ENCODE measurements at places on chromosomes 4 and X. TPM values are rescaled to one million over a fixed set of nuclear protein-coding genes. Genes with fewer than 3 reads are reported as not detected.

SMIM43 gene
- not detected for total RNA-seq

GPR82 gene
- 0.19 TPM for total RNA-seq

CTAG2 gene
- not detected for total RNA-seq

RAI2 gene
- total RNA-seq = 0.39 TPM

GLRA2 gene
- not detected for total RNA-seq

STARD8 gene
- 0.57 TPM for total RNA-seq

SLC25A53 gene
- 4.2 TPM for total RNA-seq

MSANTD1 gene
- 0.39 TPM for total RNA-seq

HTN3 gene
- not detected for total RNA-seq

TCEAL2 gene
- 0.40 TPM for total RNA-seq

KDR gene
- not detected for total RNA-seq

NPNT gene
- not detected for total RNA-seq

RPGR gene
- 5.7 TPM for total RNA-seq
